Vein endothelial cell (primary cell): ENCODE measurements at places on chromosomes 3 and 15. TPM values are rescaled to one million over a fixed set of nuclear protein-coding genes. Genes with fewer than 3 reads are reported as not detected.

Gene RETNLB
- not detected in 2 replicates for total RNA-seq

Gene ZPLD1
- under 0.01 TPM in 1 of 2 replicates, not detected in the other for total RNA-seq

Gene MUSTN1
- total RNA-seq: 0.29 TPM in 1 of 2 replicates, not detected in the other

Gene HOMER2
- 0.33 and 0.38 TPM in 2 replicates for total RNA-seq
